ENCODE measurements at places on chromosomes 2 and 18.

DNA sequence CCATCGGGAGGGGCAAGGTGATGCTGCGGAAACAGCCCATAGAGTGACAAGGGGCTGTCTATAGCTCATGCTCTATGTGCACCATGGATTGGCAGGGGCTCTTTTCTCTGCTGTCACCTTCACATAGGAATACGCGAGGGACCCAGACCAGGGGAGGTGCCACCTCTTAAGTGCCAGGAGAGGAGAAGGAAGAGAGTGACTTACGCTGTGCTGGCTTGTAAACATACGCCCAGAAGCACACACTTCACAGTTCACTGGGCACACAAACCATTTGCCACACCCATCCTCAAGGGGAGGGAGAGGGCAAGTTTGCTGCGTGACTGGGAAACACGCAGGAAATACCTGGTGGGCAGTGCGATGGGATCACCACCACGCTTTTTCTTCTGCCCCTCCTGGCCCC is 65.1 kb upstream of the GPR45 start:
- no peak for DNase-seq

- no peak for DNase-seq
Observed at GRCh38 chr2:166568409-166568808, 74.4 kb upstream of the SCN7A start.

- no peak for DNase-seq
Observed at GRCh38 chr2:120620025-120620793, 115.5 kb upstream of the GLI2 start.

- no peak for DNase-seq
Observed at GRCh38 chr2:110770959-110771431, 38.6 kb downstream of the ACOXL start.

GRCh38 chr2:232170396-232170795 is 208.2 kb upstream of the ALPP start:
- DNase-seq, result no peak

DNA sequence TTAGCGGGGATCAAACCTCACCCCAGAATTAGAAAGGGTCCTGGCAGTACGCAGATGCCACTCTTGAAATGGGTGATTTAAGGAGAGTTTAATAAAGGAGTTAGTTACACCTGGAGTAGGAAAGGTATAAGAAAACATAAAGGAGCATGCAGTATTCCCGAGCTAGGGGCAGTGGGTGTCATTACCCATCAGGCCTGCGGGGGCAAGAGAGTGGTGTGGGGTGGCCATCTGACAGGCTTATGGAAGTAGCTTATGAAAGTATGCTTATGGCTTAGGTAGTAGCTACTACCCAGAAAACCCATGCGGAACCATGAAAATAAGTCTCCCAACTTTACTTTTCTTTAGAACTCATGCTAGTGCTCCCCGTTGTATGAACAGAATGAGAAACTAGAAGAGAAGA is 568.9 kb upstream of the ACVR2A start:
- no peak for DNase-seq

GRCh38 chr2:229335877-229336346 is 64.8 kb upstream of the PID1 start:
- DNase-seq, result no peak

Data from Karpas-422 (cell line).